ENCODE measurements at places on chromosomes 2 and 18. TPM values are rescaled to one million over a fixed set of nuclear protein-coding genes. Genes with fewer than 3 reads are reported as not detected.

Gene TRIM54
- not detected for total RNA-seq

Gene PTH2R
- not detected for total RNA-seq

Gene POTEJ
- total RNA-seq = not detected

Gene KLHL14
- total RNA-seq = 0.02 TPM

DNA sequence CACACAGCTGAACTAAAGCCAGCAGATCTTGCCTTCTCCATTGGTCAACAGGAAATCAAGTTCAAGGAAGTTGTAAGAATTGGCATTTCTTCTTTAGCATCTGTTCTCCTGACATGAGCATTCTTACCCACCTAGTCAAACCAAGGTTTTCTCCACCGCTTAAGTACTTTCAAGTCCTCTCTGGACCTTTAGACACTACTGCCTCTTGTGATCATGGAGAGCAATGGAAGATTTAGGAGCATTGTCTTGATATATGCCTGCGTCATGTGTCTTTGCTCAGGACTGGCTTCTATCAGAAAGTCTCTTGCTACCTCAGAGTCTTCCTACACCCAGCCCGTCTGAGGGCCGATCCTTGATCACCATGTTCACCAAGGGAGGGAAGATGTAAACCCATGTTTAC lies 262.2 kb downstream of the PHLPP1 start:
- no peak for DNase-seq

- no peak for DNase-seq
These were observed 45.3 kb upstream of the CCBE1 start for GRCh38 chr18:59742325-59743111.

DNA sequence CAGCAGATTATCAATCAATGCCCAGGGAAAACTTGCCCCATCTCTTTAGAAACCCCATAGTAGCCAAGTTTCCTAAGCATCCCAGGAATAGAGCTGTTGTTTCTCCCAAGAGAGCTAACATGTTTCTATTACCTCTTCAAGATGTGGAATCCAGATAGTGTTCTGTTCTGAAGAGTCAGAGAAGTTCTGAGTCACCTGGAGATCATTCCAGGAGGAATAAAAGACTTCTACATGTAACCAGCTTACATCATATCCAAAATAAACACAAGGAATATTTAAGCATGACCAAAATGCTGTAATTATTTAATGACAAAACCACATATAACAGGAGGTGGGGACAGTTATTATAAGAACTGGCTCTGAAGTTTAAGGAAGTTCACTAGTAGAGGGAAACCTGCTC lies 51.0 kb upstream of the GORASP2 start:
- DNase-seq = no peak

- no peak for DNase-seq
These were observed 107.4 kb downstream of the ARL6IP6 start for GRCh38 chr2:152825834-152826233.

- DNase-seq = no peak
These were observed 125.3 kb downstream of the SH3RF3 start for GRCh38 chr2:109254174-109254904.

GRCh38 chr2:191441496-191442214 lies 196.5 kb downstream of the MYO1B start:
- DNase-seq = no peak
